T-helper 1 cell (primary cell): ENCODE measurements at places on chromosomes 2 and 18.

- DNase-seq, result no peak
These were observed 150.6 kb upstream of the GALNT5 start for GRCh38 chr2:157106950-157107349.

DNA sequence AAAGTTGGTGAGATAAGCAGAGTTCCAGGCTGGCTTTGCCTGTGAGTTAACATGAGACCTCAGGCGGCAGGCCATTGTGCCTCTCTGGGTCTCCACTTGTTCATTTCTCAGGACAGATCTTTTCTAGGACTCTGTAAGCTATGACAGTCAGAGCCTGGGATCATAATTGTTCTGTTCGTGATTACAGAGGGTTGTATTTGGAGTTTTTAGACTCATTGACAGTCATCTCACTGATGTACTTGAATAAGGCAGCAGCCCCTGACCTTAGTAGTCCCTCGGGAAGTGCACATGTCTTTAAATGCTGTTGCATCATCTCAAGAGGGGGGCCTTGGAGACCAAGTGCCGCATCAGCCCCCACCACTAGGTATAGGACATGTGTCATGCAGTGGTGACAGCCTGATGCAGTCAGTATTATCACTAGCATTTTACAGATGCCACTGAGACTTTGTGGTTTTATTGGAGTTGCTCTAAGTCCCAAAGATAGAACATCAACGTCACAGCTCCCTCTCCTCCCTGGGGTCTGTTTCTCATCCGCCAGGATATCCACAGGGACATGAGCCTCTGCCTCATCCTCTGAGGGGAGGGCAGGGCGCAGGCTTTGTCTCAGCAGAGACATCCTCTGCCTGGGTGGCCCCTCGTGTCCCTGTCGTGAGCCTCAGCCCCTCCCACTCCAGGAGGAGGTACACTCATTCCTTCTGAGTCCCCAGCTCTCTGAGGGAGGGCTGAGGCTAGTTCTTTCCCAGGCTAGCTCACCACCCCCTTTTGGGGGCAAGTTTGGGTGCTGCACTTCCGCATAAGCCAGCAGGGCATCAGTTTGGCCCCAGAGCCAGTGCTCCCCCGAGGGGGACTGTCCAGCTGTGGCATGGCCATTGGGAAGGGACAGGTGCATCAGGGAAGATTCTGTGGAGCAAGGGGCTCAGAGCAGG is 14.1 kb downstream of the GLI2 start:
- no peak for DNase-seq

DNA sequence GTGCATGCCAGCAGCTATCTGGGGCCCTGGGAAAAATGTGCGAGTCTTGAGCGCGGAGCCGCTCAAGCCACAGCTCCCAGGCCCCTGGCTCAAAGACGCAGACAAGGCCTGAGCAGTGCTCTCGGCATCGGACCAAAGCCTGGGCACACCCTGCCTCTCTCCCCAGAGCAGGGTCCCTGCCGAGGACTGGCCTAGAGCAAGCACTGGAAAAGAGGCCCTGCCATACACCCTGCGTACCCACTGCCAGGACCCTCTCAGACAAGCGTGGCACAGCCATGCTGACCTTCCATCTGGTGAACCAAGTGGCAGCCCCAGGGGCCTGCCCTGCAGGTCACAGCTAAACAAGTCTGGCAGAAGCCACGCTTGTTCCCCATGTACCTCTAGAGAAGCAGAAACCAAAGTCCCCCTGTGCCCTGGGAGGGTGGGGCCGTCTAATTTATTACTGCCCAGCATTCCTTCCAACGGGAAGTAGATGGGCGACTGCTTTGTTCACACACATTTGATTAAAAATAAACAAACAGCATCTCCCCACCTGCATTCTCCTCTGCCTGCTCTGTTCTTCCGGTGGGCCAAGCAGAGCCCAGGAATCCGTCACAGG is 14.0 kb downstream of the STK25 start:
- DNase-seq, result no peak

DNA sequence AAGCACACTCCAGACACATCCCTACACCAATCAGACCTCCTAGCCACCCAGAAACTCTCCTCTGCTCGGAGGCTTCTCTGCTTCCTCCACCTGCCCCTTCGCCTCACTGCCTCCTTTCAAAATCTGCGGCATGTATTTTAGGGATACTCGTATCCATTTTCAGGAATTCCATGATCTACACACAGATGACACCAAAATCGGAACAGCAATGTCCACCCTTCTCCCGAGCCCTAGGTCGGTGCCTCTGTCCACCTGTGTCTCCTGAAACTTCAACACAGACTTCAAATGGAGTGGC is 1.4 kb upstream of the SH3BP4 start:
- no peak for DNase-seq

DNA sequence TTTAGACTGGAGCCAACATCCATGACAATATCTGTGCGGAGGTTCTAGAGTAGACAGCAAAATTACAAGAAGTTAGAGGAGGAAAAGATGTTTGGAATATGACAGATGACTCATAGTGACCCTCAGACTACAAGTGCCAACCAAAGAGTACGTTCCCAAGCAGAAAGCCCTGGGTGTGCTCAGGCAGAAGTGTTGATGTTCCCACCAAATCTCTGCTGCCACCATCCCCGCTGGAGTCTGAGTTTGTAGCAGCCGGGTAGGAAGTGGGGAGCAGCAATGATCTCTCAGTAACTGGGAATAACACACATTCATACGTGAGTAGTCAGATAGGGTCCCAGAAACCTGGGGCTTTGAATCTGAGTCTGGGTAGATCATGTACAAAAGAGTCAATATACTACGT is 73.2 kb downstream of the XDH start:
- no peak for DNase-seq

GRCh38 chr2:204468746-204469429 is 76.4 kb upstream of the PARD3B start:
- no peak for DNase-seq

DNA sequence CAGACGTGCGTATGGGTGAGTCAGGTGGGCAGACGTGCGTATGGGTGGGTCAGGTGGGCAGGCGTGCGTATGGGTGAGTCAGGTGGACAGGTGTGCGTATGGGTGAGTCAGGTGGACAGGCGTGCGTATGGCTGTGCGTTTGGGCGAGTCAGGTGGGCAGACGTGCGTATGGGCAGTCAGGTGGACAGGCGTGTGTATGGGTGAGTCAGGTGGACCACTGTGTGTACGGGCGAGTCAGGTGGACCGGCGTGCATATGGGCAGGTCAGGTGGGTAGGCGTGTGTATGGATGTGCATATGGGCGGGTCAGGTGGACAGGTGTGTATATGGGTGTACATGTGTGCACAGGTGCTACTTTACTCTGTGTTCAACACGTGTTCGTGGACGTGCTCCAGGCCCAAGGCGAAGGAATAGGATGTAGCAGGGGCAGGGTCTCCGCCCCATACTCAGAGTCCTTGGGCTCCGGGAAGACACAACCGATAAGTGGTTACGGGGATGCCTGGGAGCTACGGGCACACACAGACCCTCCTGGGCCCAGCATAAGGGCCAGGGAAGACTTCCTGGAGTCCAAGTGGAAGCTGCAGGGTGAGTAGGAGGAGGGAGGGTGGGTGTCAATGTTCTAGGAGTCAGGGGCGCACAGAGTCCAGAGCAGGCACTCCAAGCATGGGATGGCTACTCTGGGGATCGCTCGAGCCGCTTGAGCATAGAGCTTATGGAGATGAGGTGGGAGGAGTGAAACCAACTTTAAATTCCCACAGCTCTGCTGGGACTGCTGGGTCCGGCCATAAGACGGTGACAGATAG is 27.1 kb upstream of the KLF11 start:
- DNase-seq, result no peak
